CD4-positive, alpha-beta T cell treated with Interleukin-4 for 1 hour (primary cell): ENCODE measurements at places on chromosomes 3 and 15.

- DNase-seq, result no peak
Measured at GRCh38 chr3:111923095-111923771, 55.6 kb upstream of the ABHD10 start.

GRCh38 chr3:125028657-125029056, 27.1 kb downstream of the HEG1 start:
- DNase-seq, result no peak

GRCh38 chr3:53182764-53183355, 21.9 kb downstream of the PRKCD start:
- DNase-seq, result no peak

DNA sequence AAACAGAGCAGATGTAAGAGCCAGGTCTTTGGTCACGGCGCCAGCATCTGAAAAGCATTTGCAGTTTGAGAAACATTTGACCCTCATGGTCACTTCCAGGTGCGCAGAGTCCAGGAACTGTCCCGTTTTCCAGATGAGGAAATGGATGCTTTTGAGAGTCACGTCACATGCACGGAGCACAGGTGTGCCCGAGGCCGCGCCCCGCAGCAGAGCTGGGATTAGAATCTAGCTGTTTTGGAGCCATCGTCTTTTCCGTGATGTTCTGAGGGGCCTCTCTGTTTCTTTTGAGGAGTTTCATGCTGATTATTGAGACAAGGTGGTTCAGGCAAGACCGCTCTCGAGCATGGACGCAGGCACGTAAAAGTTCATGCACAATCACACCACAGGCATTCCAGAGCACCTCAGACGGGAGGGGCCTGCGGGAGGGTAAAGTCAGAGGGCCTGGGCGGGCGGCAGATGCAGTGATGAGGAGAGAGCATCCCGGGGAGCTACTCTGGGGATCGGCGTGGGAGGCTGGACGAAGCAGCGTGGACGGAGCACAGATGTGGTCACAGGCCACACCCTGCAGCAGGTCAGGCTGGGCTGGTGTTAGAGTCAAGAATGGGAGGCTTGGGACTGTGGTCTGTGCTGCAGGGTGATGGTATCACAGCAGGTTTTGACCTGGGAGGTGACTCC, 139.2 kb upstream of the MEF2A start:
- no peak for DNase-seq

GRCh38 chr3:70726961-70727360, 414.5 kb upstream of the MDFIC2 start:
- DNase-seq, result no peak

- no peak for DNase-seq
Measured at GRCh38 chr3:111956995-111957734, 21.7 kb upstream of the ABHD10 start.

DNA sequence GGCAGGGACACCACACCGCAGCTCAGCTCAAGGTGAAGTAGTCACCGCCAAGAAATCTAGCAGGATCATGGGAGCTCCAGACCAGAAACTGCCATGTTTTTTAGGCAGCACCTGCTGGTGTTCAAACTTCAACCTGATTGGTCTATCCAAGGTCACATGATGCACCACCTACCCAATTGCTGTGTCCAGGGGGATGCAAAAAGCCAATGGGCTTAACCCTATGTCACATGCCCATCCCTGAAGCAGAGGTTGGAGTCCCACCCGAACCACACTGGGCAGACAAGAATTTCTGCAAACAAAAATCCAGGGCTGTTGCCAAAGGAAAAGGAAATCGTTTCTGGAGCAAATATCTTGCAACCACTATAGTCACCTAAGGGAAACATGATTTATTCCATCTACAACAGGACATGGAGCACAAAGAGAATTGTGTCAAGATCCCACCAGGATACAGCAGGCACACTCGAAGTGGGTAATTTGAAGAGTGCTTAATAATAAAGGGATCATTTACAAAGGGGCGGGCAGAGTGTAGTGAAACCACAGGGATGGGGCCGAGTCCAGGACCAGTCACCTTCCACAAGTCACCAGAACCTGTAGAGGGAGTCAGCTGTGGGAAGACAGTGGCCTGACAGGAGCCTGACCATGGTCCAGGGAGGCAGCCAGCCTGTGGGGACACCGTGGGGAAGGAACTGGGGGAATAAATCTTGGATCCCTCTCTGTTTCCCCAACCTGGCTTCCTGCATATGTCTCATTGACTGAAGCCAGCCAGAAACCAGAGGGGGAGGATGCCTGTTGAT, 34.2 kb upstream of the TSEN2 start:
- no peak for DNase-seq

- peak; percentile 6 for DNase-seq
Measured at GRCh38 chr15:74170875-74171578, 2.5 kb upstream of the ISLR start.

- no peak for DNase-seq
Measured at GRCh38 chr3:11998092-11998491, 6.1 kb upstream of the SYN2 start.

GRCh38 chr3:168249205-168249549, 153.5 kb upstream of the GOLIM4 start:
- no peak for DNase-seq

DNA sequence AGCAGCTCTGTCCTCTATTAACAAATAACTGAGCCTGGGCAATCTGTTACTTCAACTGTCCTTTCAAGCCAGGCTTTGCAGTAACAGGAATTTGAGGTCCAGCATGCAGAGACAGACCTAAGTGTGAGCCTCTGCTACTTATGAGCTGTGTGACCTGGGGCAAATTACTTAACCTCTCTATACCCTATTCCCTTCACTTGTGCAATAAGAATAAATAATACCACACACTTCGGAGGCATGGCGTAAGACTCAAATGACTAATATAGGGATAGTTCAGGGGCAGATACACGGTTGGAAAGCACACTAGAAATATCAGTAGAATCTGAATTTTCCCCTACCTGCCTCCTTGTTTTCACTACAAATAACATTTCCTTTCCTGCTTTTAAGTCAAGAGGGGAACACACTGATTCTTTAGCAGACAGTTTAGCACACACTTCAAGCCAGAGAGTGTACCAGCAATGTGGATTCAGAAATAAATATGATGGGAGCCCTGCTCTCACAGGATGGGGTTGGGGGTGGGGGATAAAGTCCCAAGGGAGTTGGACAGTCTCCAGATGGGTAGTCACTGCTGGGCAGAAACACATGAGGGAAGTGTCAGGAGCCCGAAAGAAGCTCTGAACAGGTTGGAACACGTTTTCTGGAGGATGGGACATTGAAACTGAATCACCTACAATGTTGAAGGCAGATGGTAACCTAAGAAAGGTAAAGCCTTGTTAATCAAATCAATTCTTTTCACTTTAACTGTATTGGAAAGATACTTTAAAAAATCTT, 61.8 kb upstream of the RBP1 start:
- no peak for DNase-seq

DNA sequence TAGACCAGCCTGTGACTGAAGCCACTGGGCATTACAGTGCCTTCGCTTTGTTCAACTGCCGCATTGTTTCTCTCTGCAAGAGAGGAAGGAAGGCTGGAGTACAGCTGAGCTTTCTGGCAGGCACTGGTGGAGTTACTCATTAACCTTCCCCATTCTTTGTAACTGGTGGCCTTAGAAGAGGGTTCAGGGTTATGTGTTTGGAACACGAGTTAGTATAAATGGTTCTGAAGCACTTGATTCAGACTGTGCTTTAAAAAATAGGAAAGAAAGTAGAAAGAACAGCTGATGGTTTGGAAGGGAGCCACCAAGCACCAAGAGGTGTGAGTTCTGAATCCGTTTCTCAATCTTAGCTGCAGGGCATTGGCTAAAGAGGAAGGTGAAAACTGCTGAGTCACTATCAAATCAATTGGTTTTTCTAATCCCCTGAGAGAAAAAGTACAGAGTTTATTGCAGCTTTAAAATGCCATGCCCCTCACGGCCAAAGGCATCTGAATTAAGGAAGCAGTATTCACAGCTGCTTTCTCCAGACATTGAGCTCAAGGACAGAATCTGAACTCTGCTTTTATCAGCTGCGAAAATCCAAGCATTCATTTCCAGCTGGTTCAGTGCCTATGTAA, 3.6 kb downstream of the HGD start:
- no peak for DNase-seq

DNA sequence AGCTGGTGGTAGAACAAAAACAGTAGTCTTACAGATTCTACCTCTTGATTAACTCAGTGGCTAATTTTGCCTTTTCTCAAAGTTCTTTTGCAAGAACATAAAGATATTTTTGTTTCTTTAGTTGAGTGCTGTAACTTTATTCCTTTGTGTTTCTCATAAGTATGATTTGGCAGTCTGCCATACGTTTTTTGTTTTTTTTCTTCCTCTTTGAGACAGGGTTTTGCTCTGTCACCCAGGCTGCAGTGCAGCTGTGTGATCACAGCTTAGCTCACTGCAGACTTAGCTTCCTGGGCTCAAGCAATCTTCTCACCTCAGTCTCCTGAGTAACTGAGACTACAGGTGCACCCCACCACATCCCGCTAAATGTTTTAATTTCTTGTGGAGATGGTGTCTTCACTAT, 22.4 kb downstream of the B3GNT5 start:
- DNase-seq, result no peak

DNA sequence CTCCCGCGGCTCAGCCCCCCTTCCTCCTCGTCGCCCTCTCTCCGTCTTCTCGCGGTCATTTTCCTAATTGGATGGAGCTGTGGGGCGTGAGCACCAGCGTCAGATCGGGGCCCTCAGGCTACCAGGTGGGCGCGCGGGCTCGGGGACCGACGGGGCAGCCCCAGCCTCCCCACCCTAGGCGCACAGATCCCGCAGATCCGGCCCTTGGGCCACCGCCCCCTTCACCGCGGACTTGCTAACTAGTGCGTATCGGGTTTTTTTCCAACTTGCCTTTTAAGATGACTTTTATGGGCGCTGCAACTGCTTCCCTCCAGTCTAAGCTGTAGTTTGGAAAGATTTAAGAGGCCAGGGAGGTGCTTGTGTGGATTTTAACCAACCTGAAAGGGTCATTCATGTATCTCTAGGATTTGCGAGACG, 1.3 kb downstream of the ZNF710 start:
- DNase-seq, result no peak

DNA sequence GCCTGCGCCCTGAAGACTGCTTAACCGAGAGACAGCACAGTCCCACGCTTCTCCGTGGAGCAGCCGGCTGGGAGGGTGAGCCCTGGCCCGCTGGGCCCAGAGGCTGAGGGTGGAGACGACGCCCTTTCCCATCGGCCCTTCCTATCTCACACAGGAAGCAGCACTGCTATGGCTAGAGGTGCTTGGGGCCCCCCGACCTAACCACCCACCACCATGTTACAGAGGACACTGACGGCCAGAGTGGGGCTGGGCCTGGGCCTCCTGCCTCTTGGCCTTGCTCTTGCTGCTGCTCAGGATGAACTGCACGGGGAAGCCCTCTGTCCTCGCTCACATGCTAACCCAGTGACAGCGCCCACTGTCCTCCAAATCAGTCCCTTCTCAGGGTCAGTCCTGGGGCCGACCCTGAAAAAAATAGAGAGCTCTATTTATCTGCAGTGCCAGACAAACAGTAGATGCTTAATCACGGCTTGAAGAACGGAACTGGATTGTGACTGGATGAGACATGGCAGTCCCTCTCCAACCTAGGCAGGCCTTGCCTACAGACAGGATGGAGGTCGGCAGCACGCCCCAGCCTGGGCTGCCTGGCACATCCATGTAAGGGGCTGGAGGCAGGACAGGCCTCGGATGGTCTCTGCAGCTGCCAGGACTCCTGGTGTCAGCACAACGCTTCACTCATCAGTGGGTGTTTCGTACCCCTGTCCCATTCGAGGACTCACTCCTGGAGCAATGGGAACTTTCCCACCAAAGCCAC, 14.2 kb downstream of the TMEM44 start:
- no peak for DNase-seq

DNA sequence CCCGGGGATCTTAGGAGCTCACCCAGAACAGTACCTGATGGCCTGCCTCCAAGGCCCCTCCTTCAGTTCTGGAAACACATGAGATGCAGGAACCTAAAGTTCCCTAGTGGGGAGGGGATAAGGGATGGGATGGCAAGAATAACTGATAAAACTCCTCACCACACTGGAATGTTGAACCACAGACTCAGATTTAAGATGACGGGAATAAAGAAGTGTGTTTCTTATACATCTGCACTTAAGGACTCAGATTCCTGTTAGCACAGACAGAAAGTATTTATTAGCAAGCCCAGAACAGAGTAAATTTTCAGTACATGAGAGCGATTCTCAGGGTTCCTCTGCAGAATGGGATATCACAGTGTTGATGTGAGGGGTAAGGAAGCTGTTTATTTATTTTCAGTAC, 245.2 kb downstream of the TLE3 start:
- no peak for DNase-seq

DNA sequence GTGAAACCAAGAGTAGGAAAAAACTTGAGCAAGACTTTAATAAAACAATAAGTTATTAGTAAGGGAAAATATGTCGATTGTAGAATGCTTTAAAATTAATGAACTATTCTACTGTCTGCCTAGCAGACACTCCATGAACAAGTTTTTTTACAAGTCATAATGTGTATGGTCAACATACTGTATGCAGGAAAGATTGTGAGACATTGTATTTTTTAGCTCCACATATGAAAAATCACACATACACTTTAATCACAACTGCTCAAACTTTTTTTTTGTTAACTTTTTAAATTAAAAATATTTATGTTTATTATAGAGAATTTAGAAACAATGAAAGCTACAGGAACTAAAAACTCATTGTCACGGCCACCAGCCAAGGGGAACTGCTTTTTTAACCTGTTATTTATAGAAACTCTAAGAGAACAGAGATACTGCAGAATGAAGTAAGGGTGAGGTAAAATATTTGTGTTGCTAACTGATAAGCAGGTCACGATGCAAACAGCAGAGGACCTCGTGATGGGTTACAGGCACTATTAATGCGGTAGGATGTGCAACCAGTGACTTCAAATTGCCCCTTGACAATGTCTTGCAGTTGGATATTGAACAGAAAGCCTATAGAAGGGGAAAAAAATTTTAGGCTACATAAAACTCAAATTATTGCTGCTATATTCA, 53.0 kb downstream of the THSD4 start:
- DNase-seq, result no peak

- DNase-seq, result no peak
Measured at GRCh38 chr3:104909721-104910120, 457.0 kb upstream of the ALCAM start.

DNA sequence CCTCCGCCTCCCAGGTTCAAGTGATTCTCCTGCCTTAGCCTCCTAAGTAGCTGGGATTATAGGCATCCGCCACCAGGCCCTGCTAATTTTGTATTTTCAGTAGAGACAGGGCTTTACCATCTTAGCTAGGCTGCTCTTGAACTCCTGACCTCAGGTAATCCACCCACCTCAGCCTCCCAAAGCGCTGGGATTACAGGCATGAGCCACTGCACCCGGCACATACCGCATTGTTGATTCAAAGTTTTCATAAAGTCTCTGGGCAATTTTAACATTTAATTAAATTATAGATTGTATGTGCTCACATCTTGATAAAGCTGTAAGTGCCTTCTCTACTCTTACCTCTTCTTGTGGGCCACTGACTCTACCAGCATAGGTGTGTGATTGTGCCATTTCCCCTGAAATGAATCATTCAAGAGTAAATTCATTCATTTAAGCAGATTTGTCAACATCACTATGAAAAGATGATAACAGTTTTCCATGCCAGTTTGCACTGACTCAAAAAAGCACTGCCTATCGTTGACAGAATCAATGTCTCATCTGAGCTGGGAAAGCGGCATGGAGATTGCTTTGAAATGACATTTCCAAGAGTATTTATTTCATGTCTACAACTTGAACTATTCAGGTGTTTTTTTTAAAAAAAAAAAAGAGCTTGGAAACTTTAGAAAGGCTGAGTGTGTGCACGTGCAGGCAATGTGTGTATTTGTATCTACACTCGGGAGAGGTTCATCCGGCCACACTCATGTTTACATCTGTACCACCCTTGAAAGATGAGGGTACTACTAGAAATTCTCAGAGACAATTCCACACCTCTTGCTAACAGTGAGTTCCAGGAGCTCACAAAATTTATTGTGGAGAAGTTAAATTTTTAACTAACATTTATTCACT, 3.5 kb downstream of the BCL2A1 start:
- DNase-seq, result no peak
